ENCODE measurements at places on chromosomes 7 and 10.

GRCh38 chr7:117669818-117670217, 190.0 kb downstream of the CFTR start:
- no peak for DNase-seq

DNA sequence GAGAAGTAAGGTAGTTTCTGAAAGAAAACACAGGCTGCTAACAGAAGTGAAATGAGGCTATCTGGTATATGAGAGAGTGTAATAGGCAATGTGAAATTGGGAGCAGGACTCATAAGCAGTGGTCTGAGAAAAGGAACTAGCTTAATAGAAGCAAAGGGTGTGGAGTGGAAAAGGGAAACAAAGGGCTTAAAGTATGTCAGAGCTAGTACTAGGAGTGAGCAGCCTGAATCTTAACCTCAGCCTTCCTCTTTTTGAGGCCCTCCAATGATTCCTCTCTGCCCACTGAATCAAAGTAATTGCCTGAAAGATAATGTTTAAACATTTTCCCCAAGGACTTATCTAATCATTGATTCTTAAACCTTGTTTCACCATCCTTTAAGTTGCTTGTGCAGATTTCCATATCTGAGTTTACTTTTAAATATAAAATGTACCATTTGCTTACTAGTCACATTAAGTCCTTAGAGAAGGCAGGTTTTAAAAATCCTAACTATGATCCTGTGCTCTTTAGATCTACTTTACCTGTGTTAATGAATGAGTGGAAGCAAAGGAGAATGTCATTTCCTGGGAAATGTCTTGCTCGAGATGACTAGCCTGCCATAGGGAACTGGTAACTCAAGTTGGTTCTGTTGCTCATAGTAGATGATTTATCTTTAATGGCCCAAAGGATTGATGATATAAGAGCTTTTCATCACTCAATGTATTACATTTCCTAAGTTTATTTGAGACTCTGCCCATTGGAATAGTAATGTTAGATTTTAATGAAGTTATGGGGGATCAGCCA, 155.0 kb downstream of the SKAP2 start:
- no peak for DNase-seq

GRCh38 chr7:144391014-144391413, 12.5 kb downstream of the NOBOX start:
- no peak for DNase-seq

- DNase-seq = no peak
Observed at GRCh38 chr7:47803846-47804245, 144.4 kb downstream of the PKD1L1 start.

- DNase-seq = no peak
Observed at GRCh38 chr7:128928159-128928813, 9.4 kb upstream of the IRF5 start.

DNA sequence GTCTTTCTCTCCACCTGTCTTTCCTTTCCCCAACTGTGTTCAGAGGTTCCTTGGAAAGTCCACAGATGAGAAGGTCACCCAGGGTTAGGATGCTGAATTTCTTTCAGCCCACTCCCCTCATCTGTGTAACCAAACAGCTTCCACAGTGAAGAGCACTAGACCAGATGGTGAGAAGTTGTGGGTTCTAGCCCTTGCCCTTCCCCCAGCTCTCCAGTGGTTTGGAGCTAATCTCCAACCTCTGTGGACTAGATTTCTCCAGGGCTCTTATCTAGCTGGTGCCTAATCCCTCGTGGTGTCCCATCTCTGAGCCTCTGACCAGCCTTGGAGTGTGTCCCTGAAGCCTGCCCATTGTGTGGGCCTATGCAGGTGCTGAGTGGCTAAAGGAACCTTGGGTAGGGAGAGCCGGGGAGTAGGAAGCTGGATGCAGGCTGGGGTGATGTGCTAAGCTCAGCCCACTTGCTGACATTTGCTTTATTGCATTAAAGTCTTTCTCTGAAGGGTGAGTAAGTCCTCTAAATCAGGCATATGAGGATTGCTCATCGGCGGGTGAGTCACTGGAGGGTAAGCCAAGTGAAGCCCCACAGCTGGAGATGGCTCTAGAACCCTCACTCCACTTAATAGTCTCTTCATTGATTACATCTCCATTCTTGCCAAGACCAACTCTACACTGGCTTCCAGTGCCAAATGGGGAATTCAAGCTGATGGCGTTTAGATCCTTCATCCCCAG, 14.9 kb downstream of the DUSP5 start:
- DNase-seq = peak; percentile 91

DNA sequence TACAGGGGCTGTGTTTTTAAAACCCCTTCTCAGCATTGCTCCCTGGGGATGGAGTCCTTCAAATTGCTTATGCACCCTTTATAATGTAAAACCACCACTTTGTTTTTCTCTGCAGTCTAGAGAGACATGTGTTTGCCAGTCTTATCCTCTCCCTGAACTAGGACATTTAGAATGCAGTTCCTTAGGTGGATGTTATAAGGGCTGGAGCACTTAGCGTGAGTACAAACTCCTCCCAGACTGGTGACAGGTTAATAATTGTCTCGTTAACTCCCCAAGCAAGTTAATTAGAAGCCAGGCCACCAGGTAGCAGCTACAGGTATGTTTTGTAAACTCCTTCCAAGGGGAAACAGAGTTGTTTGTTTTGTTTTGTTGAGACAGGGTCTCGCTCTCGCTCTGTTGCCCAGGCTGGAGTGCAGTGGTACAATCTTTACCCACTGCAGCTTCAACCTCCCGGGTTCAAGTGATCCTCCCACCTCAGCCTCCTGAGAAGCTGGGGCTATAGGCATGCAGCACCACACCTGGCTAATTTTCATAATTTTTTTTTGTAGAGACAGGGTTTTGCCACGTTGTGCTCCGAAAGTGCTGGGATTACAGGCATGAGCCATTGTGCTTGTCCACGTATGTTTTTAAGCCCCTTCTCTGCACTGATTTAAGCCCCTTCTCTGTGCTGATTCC, 100.2 kb downstream of the FAM107B start:
- DNase-seq = no peak

DNA sequence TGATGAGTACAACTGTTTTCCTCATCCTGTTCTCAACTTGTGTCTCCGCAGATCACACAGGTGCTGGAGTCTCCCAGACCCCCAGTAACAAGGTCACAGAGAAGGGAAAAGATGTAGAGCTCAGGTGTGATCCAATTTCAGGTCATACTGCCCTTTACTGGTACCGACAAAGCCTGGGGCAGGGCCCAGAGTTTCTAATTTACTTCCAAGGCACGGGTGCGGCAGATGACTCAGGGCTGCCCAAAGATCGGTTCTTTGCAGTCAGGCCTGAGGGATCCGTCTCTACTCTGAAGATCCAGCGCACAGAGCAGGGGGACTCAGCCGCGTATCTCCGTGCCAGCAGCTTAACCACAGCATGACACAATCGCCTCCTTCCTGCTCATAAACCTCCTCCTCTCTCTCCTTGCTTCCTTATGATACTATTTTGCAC, 126.7 kb upstream of the PRSS58 start:
- peak; percentile 77 for DNase-seq

- no peak for DNase-seq
Observed at GRCh38 chr7:12220389-12221046, 9.4 kb downstream of the TMEM106B start.

- DNase-seq = no peak
Observed at GRCh38 chr10:49257154-49257553, 41.8 kb upstream of the C10orf71 start.

GRCh38 chr7:139993169-139993568, 69.6 kb downstream of the PARP12 start:
- DNase-seq = no peak

- DNase-seq = no peak
Observed at GRCh38 chr10:28810057-28810870, 132.9 kb downstream of the BAMBI start.

DNA sequence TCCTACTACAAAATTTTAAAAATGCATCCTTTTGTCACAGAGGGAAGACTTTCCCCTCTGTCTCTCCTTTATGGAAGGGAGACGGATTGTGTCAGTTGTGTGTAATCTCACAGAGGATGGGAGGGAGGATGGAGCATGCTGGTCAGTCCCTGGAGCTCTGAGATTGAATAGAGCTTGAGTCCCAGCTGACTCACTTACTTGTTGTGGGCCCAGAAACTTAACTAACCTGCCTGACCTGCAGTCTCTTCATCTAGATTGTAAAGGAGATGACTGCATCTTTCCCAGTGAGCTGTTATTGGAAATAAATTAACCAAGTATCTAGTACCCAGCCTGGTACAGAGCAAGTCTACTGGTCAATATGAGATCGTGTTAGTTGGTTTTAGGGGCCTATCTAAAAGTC, 77.9 kb upstream of the ADO start:
- no peak for DNase-seq

Measured in fibroblast of upper back skin (primary cell).